ENCODE measurements at places on chromosomes 16 and 17.

GRCh38 chr17:77196251-77196650, 55.5 kb downstream of the SEC14L1 start:
- DNase-seq, result no peak

GRCh38 chr17:18041776-18042175, 2.6 kb downstream of the GID4 start:
- DNase-seq, result no peak

- no peak for DNase-seq
These were observed 70.9 kb upstream of the SALL1 start for GRCh38 chr16:51222016-51222415.

DNA sequence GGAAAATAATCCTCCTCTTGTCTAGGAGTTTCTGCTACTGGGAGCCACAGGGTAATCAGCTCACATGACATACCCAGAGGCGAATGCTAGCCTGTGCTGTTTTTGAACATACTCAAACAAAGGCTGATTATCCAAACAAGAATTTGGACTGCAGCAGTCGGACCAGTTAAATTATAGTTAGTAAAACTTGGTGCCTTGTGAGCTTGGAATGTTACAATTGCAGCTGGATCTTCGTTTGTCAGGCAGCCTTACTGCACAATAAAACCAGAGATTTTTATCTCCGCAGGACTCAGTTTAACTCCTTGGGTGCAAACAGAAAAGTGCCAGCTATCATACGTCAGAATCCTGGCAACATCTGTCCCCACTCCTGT, 163.8 kb upstream of the TBX2 start:
- no peak for DNase-seq

DNA sequence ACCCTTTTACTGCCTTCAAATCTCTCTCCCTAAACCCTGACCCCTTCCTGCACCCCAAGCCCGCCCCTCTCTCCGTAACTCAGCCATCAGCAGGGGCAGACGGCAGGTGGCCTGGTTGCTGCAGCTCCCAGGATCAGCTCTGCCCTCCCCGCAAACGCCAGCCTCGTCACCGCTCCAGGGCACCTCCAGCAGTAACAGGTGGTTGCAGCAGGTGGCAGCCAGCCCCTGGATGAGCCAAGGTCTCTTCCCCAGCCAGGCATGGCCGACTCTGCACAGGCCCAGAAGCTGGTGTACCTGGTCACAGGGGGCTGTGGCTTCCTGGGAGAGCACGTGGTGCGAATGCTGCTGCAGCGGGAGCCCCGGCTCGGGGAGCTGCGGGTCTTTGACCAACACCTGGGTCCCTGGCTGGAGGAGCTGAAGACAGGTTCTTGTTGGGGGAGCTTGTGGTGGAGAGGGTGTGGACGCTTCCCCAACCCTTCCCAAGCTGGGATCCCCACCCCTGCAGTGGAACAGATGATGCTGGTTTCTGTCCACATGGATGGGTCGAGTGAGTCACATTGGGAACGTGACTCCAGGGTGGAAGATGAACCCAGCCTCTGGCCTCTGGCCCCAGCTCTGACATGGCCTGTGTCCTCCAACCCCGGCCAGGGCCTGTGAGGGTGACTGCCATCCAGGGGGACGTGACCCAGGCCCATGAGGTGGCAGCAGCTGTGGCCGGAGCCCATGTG, 558 bp downstream of the HSD3B7 start:
- no peak for DNase-seq

DNA sequence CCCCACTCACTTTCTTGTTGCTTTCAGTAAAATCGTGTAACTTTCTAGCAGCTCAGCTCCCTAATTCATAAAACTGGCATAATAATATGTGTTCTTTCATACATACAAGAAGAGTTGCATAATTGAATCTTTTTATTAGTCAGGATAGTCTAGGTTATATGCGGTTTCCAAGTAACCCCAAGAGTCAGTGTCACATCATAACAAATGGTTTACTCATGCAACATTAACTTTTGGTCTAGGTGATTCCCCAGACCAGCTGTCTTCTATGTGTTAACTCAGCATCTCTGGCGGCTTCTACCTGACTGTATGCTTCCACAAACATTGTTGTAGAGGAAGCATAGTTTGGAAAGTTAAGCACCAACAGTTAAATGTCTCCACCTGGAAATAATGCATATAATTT, 1000.4 kb downstream of the CDH11 start:
- DNase-seq, result no peak

DNA sequence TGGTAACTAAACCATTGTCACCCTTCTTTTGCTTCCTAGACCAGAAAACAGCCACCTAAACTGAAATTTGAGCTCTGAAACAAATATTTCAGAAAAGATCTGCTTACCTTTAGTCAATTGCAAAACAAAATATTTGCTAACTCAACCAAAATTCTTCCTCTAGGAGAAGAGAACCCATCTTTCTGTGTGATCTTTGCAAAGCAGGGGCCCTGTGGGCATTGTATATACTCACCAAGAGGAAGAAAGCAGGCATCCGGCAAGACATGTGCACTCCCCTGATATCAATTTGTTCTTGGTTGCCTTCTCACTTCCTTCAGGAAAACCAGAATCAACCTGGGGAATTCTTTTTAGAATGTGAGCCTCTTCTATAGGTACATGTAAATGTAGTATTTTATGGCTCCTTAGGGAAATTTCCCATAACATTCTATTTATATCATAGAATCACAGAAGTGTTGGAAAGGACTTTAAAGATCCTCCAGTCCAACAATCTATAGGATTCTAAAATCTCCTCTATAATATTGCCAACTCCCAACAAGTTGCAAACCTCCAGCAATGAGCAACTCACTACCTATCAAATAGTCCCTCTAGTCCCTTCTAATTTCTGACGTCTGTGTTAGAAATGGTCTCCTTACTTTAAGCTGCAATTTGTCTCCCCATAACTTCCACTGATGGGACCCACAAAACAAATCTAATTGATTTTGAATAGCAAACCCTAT, 966 bp downstream of the SLFN14 start:
- DNase-seq, result no peak

DNA sequence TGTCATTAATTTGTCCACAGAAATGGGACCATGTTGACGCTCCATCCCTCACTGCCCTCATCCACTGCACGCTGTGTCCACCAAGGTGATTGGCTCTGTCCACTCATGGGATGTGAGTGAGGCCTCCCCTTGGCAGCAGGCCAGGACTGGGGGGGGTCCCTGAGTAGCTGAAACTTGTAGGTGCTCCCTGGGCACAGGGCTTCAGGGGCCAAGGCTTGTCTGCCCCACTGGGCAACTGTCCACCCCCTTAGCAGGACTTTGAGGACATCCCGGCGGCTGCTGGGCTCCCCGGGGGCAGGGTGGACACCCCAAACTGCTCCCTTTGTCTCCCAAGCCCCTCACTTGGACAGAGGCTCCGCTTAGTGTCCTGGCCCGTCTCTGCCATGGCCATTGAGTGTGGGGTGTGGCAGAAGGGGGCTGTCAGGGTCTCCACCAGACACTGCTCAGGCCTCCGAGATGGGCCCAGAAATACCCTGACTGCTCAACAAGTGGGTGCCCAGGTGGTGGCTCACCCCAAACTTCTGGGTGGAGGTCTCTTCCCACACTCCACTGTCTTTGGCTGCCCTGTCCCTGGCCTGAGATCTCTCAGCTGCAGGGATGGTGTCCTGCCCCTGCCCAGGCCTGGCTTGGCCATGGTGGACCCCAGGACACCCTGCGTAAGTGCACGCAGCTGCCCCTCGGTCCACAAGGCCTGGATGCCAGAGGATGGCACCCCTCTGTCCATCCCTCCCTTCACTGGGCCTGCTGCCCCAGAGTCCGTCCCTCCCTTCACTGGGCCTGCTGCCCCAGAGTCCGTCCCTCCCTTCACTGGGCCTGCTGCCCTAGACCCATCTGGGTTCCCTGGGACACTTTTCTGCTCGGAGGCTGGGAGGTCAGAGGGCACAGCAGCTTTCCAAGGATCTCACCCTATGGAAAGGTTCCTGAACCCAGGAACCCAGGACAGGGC, 2.9 kb upstream of the RAB40C start:
- DNase-seq, result no peak

- no peak for DNase-seq
These were observed 146.6 kb downstream of the SKAP1 start for GRCh38 chr17:48283411-48283810.

DNA sequence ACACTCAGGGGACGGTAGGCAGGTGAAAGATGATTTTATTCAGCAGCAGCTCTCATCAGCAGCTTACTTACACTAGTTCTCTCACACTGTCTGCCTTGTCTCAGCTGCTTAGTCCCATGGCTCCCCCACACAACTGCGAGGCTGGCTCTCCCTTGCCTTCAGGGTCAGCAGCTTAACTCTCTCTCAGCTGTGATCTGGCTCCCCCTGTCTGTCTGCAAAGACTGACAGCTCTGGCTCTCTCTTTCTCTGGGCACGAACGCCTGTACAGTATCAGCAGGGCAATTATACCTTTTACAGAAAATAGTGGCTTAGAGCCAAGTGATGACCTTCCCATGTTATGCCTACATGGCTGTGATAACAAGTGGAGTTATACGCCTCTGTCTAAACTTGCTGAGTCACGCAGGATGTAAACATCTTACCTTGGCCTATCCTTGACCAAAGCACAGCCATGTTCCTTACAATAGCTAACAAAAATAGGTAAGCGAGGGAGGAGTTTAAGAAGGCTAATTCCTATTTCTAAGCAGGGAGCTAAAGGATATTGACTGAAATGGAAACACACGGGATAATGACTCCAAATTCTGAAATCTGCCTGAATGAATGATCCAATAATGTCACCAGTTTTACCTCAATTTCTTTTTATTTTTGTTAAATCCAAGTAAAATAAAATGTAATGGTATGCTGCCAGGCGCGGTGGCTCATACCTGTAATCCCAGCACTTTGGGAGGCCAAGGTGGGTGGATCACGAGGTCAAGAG, 1.1 kb upstream of the NDUFAB1 start:
- peak; percentile 40 for DNase-seq

GRCh38 chr16:76574651-76575050, 297.4 kb downstream of the CNTNAP4 start:
- DNase-seq, result no peak

- DNase-seq, result no peak
These were observed 285.3 kb downstream of the FOXL1 start for GRCh38 chr16:86863609-86864008.

DNA sequence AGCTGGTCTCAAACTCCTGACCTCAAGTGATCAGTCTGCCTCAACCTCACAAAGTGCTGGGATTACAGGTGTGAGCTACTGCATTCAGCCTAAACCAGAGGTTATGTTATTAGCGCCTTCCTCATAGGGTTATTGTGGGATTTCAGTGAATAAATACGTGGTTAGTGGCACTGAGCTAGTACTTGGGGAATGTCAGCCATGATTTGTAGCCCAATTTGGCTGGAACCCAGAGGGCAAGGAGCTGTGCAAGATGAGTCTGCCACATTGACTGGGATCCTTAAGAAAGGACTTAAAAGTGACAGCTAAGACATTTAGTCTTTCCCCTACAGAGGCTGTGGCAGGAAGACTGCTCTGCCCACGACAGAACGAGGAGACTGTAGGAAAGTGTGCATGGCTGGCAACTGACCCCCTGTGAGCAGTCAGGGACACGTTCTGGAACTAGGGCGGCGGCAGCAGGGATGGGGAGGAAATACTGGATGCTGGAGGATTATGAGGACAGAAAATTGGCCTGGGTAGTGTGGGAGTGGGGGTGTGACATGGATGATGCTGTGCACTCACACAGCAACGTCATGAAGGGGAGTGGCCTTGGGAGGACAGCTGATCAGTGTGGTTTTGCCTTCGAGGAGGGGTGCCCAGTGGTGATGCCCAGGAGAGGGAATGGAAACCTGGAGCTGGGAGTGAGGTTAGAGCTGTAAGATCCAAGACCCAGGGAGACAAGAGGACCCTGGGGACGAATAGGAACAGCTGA, 14.6 kb downstream of the ATP5PD start:
- DNase-seq, result no peak

DNA sequence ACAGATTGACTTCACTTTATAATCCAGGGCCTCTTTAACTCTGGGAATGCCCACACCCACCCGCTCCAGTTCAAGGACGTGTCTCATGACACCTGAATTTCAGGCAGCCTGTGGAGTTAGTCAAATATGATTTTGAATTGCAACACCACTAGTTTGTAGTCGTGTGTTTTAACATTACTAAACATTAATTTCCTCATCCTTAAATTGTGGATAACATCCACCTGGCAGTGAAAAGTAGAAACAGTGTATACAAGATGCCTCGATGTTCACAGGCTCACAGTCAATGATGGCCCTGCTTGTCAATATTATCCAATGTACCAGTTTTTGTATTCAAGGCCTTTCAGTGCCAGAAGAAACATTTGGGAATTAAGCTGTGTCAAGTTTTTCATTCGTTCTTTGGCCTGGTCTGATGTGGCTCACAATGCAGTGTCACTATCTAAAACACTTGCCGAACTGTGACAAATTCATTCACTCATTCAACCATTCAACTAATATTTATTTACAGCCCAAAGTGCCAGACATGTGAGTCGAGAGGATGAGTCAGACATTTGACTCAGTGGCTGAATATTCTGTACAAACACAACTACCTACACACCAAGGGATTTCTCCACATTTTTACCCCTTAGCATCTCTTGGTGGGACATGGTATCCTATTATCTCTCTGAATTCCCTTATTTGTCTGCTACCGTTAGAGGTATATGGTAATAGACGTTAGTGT, 1.4 kb downstream of the MEIOB start:
- no peak for DNase-seq

DNA sequence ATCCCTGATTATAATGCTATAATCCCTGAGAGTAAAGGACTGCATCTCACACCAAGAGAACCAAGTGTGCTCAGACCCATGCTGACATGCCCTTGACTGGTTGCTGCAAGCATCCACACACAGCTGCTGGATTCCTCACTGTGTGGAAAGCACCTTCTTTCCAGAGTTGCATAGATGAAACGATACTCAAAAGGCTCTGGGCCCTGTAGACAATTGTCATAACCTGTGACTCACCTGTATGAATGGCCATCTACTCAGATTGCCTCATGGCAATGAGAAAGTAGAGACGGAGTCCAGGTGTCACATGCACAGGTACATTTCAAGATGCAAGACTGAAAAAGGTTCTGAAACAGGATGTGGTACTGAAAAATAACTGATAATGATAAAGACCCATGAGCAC, 58.1 kb downstream of the MPHOSPH6 start:
- no peak for DNase-seq

DNA sequence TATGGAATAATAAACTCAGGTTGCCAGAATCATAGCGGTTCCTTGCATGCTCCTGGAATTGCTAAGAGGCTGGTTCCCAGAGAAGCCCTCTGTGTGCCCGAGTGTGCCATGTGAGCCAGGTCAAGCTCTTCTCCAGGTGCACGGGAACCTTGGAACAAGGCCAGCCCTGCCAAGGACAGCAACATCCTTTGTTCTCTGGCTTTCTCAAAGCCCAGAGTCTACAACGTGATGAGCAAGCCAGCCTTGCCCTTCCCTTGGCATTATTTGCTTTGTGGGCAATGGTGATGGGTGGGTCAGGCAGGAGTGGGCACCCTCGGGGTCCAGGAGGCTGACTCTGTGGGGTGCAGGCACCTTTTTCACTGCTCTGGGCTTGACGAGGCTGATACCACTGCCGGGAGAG, 14.2 kb upstream of the SEC14L1 start:
- no peak for DNase-seq

All from Jurkat, Clone E6-1 (cell line).